Activated naive CD4-positive, alpha-beta T cell (primary cell): ENCODE measurements at places on chromosomes 1 and 21.

GRCh38 chr1:206725109-206725963, 40.6 kb downstream of the MAPKAPK2 start:
- peak; percentile 26 for DNase-seq

- DNase-seq: no peak
These were observed 237.1 kb downstream of the TM2D1 start for GRCh38 chr1:61487801-61488200.

GRCh38 chr1:241816008-241816407, 32.0 kb upstream of the EXO1 start:
- DNase-seq: no peak

DNA sequence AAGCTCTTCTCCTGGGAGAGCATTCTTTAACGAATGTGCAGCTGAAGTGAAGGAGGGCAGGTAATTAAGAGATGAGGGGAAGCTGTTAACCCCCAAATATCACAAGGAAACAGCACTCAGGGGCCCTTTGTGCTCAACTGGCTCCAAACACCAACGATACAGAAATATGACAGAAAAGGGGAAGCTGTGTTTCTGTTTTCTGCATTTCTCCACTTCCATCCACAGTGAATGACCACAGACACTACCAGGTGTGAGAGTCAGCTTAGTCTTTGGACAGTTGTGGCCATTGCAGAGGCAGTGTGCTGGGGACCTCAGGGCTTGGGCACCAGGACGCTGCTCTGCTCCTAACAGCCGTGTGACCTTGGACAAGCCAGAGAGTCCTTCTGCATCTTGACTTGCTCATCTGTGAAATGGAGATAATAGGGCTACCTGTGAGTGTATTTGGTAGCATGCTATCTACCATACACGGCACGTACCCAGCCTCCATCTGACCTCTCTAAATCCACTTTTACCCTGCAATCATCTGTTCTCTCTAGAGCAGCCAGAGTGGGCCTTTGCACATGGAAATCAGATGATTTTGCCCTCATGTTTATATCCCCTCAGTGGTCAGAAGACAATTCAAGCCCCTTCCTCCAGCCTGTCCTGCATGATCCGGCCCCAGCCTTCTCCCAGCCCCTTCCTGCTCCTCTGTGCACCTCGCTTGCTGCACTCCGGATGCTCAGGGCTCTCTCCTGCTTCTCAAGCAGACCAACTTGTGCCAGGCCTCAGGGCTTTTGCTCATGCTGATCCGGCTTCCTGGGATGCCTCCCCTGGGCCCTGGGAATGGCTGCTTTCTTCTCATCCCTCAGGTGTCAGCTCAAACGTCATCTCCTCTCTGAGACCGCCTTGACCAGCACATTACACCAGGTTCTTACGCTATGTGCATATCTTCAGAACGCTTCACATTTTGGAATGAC, 4.7 kb upstream of the TINAGL1 start:
- DNase-seq: no peak

GRCh38 chr1:201349092-201349491, 28.4 kb downstream of the TNNT2 start:
- DNase-seq: no peak

DNA sequence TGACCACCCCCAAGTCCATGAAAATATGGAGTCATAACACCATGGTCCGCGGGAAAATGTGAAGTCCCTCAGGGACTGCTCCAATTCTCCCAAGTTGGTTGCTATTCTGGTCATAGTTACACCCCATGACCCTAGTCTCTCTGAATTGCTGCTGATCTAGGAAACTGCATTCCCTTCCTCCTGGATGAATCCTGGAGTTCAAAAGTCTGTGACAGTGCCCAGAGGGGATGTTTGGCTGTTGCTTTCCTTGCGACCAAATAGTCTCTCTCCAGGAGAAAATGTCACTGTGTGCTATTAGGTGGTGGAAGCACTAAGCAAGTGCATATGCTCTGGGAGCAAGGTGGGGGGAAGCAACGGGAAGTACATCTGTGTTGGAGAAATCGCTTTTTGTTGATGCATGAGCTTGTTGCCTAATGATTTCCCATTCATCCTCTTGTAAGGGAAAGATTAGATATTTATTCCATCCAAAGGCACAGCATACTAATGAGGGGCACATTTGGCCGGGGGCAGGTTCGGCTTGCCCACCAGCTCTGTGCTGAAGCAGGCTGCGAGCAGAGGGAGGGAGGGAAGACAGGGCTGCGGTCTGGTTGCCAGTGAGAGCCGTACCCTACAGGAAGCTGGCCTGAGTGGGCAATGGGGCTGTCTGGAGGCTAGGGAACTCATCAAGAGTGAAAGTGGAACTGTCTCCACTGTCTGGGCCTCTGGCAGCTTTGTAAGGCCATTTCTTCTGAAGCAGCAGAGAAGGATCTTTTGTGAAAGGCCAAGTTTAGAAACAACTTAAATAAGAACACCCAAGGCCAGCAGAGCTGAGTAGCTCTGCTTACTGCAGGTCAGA, 27.2 kb downstream of the SYT6 start:
- no peak for DNase-seq

DNA sequence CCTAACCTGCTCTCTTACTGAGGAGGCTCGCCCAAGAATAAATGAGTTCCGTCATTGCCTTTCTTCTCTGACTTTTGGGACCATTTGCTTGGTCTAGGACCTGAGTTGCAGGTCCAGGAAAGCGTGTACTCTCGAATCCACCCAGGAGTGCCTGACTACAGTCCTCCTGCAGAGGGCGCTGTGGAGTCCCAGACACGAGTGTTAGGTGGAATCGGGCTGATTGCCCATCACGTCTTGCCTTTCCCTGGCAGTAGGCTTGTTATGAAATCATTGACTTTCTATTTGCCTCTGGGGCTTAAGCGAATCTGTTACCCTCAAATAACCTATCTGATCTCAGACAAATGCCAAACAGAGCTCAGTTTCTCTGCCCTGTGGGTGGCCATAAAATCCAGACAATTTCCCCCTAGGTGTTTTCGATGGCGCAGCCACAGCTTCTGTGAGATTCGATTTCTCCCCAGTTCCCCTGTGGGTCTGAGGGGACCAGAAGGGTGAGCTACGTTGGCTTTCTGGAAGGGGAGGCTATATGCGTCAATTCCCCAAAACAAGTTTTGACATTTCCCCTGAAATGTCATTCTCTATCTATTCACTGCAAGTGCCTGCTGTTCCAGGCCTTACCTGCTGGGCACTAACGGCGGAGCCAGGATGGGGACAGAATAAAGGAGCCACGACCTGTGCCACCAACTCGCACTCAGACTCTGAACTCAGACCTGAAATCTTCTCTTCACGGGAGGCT, at the start of gene IL20:
TSS of gene IL20 (plus strand) at position 685 of the 733 bp plus-strand sequence. CDS start 230 bp downstream, outside the sequence.
- DNase-seq: peak; percentile 47

DNA sequence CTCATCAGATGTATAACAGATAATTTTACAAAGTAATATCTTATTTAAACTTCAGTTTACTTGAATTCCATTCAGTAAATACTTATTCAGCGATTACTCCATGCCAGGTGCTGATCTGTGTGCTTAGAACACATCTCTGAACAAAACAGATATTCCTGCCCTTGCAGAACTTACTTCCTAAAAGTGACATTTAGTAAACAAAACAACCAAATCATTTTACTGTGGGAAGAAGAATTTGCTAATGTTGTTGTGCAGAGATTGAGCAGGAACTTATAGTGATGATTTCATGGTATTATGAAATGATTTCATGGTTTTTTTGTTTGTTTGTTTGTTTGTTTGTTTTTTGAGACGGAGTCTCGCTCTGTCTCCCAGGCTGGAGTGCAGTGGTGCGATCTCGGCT, 39.3 kb upstream of the WLS start:
- no peak for DNase-seq

- no peak for DNase-seq
These were observed 61.5 kb downstream of the PEX14 start for GRCh38 chr1:10536133-10536770.

GRCh38 chr1:58931756-58932155, 147.9 kb upstream of the JUN start:
- DNase-seq: no peak

GRCh38 chr1:78687914-78688313, 38.3 kb downstream of the IFI44 start:
- no peak for DNase-seq

GRCh38 chr1:84913555-84913892, 20.5 kb upstream of the LPAR3 start:
- DNase-seq: no peak

- no peak for DNase-seq
These were observed 57.5 kb downstream of the TYW3 start for GRCh38 chr1:74790453-74790852.

DNA sequence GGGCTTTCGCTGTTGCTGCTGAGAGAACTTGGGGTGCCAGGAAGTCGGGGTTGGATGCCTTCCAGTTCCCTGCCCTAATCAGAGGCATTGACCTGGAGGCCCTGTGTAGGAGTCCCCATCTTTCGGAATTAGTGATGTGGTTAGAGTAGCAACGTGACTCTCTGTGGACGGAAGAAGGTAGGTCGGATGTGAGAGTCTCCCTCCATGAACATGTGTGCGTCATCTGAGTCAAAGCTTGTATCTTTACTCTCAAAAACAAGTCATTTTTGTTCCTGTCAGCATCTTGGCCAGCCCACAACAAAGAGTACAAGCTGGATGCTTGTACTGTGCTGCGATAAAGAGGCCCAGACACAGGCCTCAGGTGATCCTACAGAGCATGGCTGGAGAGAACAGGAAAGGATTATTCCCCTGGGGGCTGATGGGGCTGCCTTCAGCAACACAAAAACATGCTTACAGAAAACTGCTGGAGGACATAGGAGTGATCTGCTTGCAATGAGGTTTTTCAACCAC, 31.0 kb upstream of the IL10 start:
- peak; percentile 66 for DNase-seq

DNA sequence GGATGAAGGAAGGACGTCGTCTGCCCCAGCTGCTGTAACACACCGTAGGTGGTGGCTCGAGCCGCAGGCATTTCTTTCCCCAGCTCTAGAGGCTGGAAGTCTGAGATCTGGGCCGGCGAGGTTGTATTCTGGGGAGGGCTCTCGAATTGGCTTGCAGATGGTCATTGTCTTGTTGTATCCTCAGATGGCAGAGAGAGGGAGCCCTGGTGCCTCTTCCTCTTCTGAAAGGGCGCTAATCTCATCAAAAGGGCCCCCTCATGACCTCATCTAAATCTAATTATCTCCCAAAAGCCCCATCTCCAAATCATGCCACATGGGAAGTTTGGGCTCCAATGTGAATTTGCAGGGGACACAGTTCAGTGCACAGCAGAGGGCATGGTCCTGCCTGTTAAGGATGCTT, 109.0 kb downstream of the SIK1 start:
- DNase-seq: no peak

GRCh38 chr1:21189906-21190500, 13.3 kb upstream of the EIF4G3 start:
- DNase-seq: no peak

DNA sequence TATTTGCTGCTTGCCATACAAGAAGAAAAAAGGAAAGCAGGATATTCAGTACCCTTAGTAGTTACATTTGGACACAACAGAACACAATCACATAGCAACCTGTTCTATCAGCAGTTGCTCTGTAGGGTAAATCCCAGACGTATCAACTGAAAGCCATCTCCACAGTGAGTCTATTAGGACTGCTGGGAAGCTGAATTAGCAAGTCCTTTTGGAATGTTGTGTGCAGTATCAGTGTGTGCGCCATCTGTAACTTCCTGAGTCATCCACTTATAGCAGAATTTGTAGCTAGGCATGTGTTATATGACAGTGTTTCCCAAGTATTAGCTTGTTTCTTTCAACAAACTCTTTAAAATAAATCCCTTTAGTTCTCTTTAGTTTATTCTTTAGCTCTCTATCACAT, 21.3 kb downstream of the CCDC30 start:
- DNase-seq: no peak

DNA sequence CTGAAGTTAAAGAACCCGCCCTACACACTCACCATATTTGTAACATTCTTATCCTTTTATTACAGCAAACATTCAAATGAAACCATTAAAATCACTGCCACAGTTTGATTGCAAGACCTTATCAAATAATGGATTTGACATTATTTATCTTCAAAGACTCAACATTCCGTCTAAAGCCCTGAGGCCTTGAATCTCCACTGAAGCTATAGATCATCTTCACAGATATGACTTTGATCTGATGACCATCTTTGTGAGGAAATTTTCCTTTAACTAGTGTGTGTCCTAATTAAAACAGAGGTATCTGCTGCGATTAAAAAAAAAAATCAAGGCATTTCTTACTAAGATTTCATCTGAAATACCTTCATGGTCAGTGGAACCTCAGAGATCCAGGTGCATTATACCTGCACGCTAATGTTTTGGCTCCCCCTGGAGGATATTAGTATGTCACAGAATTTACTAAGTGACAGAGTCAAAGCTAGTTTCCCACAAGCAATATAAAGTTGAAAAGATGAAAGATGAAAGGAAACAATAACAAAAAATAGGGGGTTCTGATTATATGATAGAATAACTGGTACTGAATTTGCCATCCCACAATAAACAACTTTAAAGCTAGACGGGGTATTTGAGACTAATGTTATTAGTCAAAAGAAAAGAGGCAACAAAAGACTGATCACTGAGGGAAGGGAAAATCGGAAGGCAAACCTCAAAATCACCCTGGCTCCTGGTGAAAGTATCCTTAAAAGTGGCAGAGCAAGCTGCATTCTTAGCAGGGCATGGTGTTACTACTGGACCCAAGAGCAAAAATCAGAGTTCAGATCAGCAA, 923.4 kb downstream of the NCAM2 start:
- no peak for DNase-seq

GRCh38 chr1:117555806-117556205, 50.0 kb upstream of the TENT5C start:
- DNase-seq: no peak

DNA sequence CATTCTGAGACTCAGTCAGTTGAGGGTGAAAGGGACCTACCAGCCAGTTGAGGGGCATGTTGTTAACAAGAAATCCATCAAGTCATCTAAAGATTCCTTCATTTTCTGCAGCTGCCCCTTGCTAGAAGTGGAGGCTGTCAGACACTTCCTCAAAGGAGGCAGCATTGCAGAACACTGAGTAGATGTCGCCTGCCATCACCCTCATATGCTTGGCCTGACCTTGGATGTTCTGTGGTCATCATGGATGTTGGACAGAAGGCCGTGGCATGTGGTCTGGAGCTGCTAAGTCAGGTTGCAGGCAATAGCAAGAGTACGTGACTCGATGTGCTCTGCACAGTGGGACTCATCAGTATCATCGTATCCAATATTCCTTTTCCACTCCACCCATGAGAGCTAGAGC, 70.6 kb downstream of the GATAD2B start:
- no peak for DNase-seq
